DMS79 treated with DMSO at 0.1 percent for 48 hours (cell line): ENCODE measurements at places on chromosomes 1 and 21.

- peak; percentile 22 for DNase-seq
Measured at GRCh38 chr1:112722601-112723510, 7.7 kb upstream of the PPM1J start.

DNA sequence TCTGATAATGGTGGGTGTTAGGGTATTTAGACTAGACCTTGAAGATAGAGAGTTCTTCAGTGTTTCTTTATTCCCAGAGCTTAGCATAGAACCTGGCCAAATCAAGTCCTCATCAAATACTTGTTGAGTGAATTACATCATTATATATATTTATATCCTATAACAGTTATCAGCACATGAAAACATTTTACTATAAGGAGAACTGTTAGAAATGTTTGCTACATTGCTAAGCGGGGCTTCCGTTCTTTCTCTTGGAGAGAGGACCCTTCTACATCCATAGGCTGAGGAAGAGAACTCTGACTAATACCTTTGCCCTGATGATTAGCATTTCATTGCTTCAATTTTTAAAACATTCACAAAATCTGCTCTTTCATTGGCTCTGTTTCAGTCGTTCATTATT, 66.5 kb upstream of the NBL1 start:
- no peak for DNase-seq

DNA sequence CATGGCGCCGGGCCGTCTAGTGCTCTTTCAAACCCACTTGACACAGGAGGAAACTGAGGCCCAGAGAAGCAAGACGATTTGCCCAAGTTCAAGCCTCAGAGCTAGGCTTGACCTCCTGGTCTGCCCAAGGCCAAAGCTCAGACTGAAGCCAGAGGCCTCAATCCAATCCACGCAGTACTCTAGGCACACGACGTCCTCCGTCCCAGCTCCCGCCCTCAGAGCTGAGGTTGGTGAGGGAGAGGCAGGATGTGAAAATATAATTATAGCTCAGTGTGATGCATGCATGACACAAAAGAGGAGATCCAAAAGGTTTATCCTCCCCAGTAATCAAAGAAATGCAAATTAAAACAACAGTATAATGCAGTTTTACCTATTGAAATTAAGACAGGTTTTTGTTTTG, 15.5 kb upstream of the ADGRB2 start:
- DNase-seq, result no peak

- no peak for DNase-seq
Measured at GRCh38 chr1:28249866-28250295, 9.4 kb upstream of the SESN2 start.
